Cerebellum (tissue), 4 donors: ENCODE measurements at places on chromosomes 7 and 10. TPM values are rescaled to one million over a fixed set of nuclear protein-coding genes. Genes with fewer than 3 reads are reported as not detected.

RSBN1L gene
- 44.7 TPM for total RNA-seq

IFIT1B gene
- 0.82 TPM for total RNA-seq

GLI3 gene
- 11.6 TPM for total RNA-seq

CALML3 gene
- 0.09 TPM for total RNA-seq

SPOCK2 gene
- total RNA-seq = 118 TPM

ACTR3C gene
- 8.3 TPM for total RNA-seq

ASZ1 gene
- not detected for total RNA-seq

SEC61A2 gene
- total RNA-seq = 38.4 TPM

PON3 gene
- 0.36 TPM for total RNA-seq

NME8 gene
- not detected for total RNA-seq

PLAU gene
- 1.00 TPM for total RNA-seq

REEP3 gene
- 18.7 TPM for total RNA-seq

OAT gene
- total RNA-seq = 73.3 TPM

NPSR1 gene
- 4.4 TPM for total RNA-seq

RBAK gene
- 17.4 TPM for total RNA-seq

WNT8B gene
- total RNA-seq = not detected

C10orf62 gene
- 0.73 TPM for total RNA-seq

EPO gene
- not detected for total RNA-seq

GIMAP8 gene
- total RNA-seq = 2.5 TPM

AUTS2 gene
- 298 TPM for total RNA-seq

CRPPA gene
- 7.5 TPM for total RNA-seq

SCART1 gene
- total RNA-seq = 2.5 TPM

TMEM176A gene
- 1.5 TPM for total RNA-seq

MYH16 gene
- total RNA-seq = not detected

PLXDC2 gene
- total RNA-seq = 59.6 TPM

SFTPA1 gene
- 4.4 TPM for total RNA-seq

FLNC gene
- 43.4 TPM for total RNA-seq

MPP7 gene
- 5.6 TPM for total RNA-seq

GHRHR gene
- 4.3 TPM for total RNA-seq

IGFBP1 gene
- total RNA-seq = 0.54 TPM

TMEM184A gene
- 0.18 TPM for total RNA-seq
